EH (cell line): ENCODE measurements at places on chromosomes 13 and 19.

DNA sequence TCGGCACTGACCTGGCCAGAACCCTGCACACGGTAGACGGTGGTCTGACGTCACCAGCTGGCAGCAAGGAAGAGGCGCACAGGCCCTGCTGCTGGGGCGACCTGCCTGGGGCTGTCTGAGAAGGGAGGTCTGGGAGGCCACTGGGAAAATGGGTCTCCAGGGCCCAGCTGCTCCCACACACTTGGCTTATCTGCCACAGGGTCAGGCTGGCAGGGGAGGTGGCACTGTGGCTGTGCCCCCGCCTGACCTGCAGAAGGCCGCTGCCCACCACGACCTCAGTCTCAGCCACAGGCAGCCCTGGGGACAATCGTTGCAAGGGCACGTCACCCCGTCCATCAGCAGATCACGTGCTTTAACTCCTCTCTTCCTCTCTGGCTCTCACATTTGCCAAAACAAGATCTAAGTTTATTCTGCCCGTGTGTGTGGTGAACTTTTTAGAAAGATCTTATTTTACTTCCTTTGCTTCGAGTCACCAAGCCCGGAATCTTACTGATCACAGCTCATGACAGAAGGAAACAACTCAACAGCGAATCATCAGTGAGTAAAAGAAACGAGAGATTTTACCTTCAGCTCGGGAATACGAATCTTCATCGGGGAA, 45.2 kb upstream of the RANBP3 start:
- peak; percentile 85 for DNase-seq

DNA sequence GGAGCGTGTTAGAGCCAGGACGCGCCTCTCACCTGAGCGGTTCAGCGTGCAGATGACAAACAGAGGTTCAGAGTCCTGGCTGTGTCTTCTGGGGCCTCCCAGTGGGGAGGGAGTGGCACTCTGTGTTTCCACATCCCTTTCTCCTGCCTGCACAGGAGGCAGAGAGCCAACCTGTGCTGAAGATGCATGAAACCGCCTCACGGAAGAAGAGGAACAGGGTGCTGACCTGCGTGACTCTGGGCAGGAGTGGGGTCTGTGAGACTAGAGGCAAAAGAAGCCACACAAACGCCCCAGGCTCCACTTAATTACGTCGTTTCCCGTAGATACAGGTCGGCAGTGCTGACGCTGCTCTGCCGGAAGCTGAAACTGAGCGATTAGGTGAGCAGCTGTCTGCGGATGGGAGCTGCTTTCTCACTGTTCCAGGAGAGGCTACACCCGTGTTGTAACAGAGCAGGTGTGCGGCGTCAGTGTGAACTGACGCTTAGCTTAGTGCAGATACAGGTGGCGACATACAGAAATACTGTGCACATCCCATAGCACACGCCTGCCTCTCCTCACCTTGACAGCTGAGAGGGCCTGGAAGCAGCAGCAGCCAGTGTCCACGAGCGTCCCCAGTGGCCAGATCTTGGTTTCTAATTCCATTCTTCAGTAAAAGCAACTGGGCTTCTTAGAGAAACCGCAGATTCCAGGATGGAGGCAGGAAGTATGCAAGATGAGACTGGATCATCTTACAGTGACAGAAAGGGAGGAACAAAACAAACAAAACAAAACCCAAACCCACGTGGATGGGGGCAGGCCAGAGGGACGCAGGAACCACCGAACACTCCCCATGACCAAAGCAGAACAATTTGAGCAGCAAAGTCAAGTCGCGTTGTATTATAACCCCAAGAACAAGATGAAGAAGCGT, 37.7 kb upstream of the MCF2L start:
- peak; percentile 83 for DNase-seq

DNA sequence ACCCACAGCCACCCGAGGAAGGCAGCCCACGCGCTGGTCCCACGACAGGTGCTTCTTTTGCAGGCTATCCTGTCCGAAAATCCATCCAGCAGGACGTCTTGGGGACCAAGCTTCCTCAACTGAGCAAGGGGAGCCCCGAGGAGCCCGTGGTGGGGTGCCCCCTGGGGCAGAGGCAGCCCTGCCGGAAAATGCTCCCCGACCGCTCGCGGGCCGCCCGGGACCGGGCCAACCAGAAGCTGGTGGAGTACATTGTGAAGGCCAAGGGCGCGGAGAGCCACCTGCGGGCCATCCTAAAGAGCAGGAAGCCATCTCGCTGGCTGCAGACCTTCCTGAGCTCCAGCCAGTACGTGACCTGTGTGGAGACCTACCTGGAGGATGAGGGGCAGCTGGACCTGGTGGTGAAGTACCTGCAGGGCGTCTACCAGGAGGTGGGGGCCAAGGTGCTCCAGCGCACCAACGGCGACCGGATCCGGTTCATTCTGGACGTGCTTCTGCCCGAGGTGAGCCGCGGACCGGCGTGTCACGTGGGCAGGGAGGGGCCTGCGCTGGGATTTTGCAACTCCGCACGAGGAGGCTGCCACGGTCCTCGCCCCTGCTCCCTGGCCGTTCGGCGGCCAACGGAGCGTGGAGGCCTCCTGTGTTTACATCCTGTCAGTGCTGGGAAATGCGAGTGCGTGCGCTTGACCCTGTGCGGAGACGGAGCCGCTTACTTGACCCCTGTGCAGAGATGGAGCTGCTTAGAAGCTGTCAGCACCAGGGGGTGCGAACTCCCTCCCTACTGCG, 12.9 kb upstream of the NDUFS7 start:
- no peak for DNase-seq

GRCh38 chr13:50303963-50304721, 288.9 kb downstream of the KCNRG start:
- DNase-seq = no peak

GRCh38 chr19:6228551-6229215, 51.1 kb downstream of the MLLT1 start:
- DNase-seq = peak; percentile 40

DNA sequence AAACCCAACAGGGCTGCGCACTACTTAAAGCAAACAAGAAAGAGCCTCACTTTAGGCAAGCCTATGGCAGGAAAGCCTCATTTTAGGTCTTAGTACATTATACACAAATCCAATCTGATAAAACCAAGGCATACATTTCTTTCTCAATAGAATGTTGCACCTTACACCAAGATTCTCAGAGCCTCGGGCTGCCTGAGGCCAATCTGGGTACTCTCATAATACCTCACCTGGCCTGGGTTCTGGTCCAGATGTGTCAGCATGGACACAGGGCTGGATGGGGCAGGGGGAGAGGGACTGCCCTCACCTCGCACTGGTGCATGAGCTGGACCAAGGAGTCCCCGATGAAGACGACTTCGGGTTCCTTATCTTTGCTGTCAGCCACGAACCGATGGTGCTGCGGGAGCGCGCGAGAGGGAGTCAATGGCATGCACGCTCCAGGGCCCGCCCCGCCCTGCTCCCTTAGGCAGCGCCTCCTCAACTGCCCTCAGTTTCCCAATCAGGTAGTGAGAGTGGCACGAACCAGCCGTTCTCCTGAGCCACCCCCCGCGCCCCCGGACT, at the start of gene PRR19:
TSS of gene PRR19 (plus strand) at position 487 of the 558 bp plus-strand sequence. CDS start 7,453 bp downstream, outside the sequence.
- peak; percentile 32 for DNase-seq

- no peak for DNase-seq
Measured at GRCh38 chr13:81001828-81002385, 661.0 kb upstream of the SPRY2 start.

DNA sequence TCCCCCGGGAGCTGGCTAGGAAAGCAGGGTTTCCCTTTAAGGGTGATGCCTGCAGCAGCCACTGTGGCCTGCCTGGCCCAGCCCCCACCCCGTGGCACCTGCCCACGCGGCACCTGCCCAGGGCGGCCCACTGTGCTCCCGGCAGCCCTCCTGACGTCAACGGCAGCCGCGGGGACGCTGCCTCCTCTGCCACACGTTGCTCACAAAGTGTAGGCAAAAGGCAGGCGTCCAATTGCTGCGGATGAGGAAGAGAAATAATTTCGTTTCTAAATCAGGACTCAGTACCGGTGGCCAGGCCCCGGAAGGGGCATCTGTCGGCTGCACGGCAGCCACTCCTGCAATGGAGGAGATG, 122.3 kb downstream of the URI1 start:
- DNase-seq = no peak

- no peak for DNase-seq
Measured at GRCh38 chr19:1052349-1052975, 12.6 kb downstream of the ABCA7 start.

GRCh38 chr19:18763674-18764590, 27.2 kb downstream of the COMP start:
- DNase-seq = peak; percentile 87

- no peak for DNase-seq
Measured at GRCh38 chr19:595326-596262, 5.9 kb downstream of the HCN2 start.

GRCh38 chr13:110257408-110257807, 49.5 kb downstream of the COL4A1 start:
- no peak for DNase-seq

DNA sequence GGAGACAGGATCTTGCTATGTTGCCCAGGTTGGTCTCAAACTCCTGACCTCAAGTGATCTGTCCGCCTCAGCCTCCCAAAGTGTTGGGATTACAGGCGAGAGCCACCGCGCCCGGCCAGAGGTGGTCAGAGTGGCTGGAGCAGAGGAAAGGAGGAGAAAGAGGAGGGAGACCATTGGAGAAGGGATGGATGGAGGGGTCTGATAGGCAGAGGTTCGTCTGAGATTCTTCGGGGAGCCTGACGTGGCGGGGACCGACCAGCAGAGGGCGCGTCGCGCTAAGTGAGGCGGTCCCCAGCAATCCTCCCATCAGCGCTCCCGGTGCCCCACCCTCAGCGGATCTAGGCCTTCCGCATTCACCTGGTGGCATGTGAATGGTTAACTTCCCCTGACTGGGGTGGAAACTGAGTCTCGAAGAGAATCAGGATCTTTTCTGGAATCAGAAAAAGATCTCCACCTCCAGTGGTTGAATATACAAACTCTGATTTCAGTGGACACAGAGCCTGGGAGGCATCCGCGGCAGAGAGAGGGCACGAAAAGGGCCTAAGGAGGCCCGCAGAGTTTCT, 8.8 kb downstream of the GTPBP3 start:
- DNase-seq = peak; percentile 65

DNA sequence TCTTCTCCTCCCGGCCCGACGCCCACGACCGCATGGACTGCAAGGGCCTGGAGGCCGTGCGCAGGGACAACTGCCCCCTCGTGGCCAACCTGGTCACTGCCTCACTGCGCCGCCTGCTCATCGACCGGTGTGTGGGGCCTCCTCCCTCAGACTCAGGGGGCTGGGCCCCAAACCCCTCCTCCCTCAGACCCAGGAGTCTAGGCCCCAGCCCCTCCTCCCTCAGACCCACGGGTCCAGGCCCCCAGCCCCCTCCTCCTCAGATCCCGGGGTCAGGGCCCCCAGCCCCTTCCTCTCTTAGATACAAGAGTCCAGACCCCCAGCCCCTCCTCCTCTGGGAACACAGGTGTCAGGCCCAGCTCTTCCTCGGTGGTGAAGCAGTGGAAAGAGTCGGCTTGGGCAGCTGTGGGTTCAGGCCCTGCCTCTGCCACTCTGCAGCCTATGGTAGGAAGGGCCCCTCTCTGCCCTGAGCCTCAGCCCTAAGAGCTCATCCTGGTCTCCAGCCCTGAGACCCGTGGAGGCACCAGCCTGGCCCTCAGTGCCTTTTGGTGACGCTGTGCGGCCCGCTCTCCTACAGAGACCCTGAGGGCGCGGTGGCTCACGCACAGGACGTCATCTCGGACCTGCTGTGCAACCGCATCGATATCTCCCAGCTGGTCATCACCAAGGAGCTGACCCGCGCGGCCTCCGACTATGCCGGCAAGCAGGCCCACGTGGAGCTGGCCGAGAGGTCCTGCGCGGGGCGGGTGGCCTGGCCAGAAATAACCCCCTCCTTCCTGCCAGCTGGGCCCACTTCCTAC, 3.7 kb upstream of the SPIB start:
- DNase-seq = peak; percentile 52
